ENCODE measurements at places on chromosomes 16 and 17. TPM values are rescaled to one million over a fixed set of nuclear protein-coding genes. Genes with fewer than 3 reads are reported as not detected.

DNA sequence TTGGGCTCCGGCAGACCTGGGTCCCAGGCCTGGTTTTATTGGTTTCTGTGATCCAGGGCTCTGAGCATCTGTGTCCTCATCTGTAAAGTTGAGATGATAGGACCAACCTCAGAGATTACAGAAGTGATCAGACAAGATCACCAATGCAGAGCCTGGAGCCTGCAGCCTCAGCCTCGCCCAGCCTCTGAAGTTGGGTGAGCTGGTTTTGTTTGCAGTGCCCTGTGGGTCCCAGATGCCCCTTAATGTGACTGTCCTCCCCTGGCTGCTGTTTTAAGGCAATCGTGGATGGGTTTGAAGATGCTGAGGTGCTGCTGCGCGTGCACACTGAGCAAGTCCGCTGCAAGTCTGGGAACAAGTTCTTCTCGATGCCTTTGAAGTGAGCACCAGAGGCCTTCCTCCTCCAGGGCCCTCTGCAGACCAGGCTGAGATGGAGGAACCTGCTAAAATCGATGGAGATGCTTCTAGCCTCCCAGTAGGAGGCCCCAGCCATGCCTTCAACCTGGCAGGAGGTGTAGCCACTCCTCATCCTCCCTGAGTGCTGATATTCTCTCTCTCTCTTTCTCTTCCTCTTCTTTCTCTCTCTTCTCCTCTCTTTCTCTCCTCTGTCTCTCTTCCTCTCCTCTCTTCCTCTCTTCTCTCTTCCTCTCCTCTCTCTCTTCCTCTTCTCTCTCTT is 5.6 kb upstream of the MMP15 start:
- no peaks in the 10 kb centered on the region for H3K27me3 ChIP-seq
- peaks cover 20% of the 10 kb centered on the region for H3K36me3 ChIP-seq
- H3K4me1 ChIP-seq: peaks cover 24% of the 10 kb centered on the region
- no peak overlapping the region for H3K4me3 ChIP-seq

DNA sequence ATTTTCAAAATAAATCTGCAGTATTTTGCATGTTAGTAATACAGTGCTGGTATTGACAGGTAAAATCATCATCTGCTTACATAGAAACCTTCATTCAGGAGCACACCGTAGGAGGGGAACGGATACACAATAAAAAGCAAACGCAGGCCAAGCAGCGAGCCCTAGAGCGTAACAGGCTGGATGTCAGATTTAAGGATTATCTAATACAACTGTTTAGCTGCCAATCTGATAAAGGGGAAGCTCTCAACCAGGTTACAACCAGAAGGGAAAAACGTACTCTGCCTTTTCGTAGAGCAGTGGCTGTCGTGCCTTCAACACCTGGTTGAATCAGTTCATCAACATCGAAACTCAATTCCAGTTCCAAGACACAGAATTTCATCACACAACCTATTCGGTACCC is 16.4 kb upstream of the CUEDC1 start:
- no peak for DNase-seq
- H3K27me3 ChIP-seq: no peaks in the 10 kb centered on the region
- no peak overlapping the region for H3K27ac ChIP-seq
- peaks cover 2% of the 10 kb centered on the region for H3K4me1 ChIP-seq
- H3K4me3 ChIP-seq: no peak overlapping the region

GRCh38 chr17:48513097-48513496 is 17.7 kb downstream of the HOXB1 start:
- peaks cover 38% of the 10 kb centered on the region for H3K27me3 ChIP-seq
- H3K4me3 ChIP-seq: no peak overlapping the region
- no peak overlapping the region for H3K27ac ChIP-seq
- H3K36me3 ChIP-seq: no peaks in the 10 kb centered on the region

DNA sequence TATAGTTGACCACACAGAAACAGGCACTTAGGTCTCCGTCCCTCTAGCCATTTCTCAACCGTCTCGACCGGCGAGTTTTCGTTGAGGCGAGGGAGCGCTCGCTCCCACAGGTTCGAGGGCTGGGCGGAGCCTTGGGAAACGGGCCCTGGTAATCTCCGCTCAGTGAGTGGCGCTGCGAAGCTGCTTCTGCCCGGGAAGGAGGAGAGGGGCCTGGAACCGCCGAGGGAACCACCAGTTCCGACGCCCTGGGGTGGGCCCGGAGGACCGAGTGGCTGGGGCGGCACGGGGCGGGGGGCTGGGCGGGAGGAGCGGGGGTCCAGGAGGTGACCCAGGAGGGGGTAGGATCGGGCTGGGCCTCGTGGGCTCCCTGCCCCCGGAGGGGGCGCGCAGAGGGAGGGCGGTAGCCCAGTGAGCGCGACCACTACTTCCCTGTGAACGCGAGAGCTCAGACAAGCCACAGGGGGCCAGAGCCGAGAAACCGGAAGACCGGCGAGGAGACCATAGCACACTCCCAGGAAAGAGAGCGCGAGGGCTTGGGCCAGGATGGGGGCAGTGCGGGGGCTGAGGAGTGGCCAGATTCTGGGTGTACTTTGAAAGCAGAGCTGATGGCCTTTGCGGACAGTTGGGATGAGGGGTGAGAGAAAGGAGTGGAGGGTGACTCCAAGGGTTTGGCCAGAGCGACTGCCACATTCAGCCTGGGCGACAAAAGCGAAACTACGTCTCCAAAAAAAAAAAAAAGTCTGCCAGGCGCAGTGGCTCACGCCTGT is 29.9 kb upstream of the ARL4D start:
- no peaks in the 10 kb centered on the region for H3K36me3 ChIP-seq
- no peaks in the 10 kb centered on the region for H3K27me3 ChIP-seq
- no peak for DNase-seq
- peak overlapping the region; percentile 36 for H3K4me3 ChIP-seq
- peak overlapping the region; percentile 100 for H3K27ac ChIP-seq

Gene NOG
- polyA plus RNA-seq: 0.68 TPM

Gene BRIP1
- 2.7 TPM for polyA plus RNA-seq

DNA sequence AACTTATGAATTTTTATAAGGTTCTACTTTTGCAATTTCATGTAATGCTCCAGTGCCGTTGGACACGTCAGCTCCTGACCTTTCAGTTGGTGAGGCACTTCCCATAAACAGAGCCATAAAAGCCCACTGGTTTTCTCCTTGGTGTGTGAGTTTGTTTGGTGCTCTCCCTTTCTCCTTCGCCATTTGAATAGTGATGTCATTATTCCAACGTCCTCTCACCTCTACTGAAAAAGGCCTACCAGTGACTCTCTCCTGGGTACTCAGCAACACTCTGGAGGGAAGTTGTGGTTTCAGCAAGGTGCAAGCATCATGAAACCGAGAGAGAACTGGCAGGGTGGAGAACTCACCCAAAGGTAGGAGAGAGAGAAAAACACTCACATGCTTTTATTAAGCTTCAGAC is 29.6 kb upstream of the HNF1B start:
- H3K4me1 ChIP-seq: no peaks in the 10 kb centered on the region
- H3K27ac ChIP-seq: no peak overlapping the region
- no peak overlapping the region for H3K4me3 ChIP-seq
- no peak for DNase-seq

Gene CACNG4
- polyA plus RNA-seq: 0.03 TPM

Gene CRYM
- polyA plus RNA-seq: 0.17 TPM

DNA sequence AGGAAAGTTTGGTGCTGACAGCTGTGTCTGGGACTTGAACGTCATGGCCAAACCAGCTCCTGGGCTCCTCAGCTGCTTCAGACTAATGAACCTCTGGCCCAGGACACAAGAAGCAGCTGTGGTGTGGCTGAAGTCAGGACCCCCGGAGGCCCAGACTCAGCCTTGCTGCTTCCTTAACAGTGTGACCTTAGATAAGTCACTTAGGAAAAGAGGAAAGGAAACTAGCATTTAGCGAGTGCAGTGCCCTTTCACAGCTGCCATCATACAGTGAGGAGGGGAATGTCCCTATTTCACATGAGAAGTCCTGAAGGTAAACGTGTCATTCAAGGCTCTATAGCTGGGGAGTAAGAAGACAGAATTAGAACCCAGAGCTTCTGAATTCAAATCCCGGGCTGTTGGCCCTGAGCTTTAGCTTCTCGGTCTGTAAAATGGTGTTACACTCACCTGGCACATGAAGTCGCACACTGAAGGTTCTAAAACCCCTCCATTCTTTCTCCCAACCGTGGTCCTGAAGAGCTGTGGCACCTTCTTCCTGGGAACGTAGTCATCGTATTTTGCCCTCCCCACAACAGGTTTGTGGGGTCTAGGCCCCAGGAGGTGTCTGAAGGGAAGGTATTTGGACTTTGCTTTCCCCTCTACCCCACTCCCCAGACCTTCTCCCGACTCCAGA is 910 bp upstream of the RAMP2 start:
- no peak overlapping the region for H3K4me3 ChIP-seq
- no peaks in the 10 kb centered on the region for H3K36me3 ChIP-seq

Gene WSB1
- polyA plus RNA-seq: 135 TPM

Gene KRT17
- polyA plus RNA-seq: 8,666 TPM

- H3K36me3 ChIP-seq: no peaks in the 10 kb centered on the region
- H3K27ac ChIP-seq: no peak overlapping the region
- no peaks in the 10 kb centered on the region for H3K27me3 ChIP-seq
- H3K4me3 ChIP-seq: no peak overlapping the region
- DNase-seq: no peak
- no peaks in the 10 kb centered on the region for H3K4me1 ChIP-seq
Measured at GRCh38 chr17:11807606-11808005, 189.7 kb downstream of the ZNF18 start.

DNA sequence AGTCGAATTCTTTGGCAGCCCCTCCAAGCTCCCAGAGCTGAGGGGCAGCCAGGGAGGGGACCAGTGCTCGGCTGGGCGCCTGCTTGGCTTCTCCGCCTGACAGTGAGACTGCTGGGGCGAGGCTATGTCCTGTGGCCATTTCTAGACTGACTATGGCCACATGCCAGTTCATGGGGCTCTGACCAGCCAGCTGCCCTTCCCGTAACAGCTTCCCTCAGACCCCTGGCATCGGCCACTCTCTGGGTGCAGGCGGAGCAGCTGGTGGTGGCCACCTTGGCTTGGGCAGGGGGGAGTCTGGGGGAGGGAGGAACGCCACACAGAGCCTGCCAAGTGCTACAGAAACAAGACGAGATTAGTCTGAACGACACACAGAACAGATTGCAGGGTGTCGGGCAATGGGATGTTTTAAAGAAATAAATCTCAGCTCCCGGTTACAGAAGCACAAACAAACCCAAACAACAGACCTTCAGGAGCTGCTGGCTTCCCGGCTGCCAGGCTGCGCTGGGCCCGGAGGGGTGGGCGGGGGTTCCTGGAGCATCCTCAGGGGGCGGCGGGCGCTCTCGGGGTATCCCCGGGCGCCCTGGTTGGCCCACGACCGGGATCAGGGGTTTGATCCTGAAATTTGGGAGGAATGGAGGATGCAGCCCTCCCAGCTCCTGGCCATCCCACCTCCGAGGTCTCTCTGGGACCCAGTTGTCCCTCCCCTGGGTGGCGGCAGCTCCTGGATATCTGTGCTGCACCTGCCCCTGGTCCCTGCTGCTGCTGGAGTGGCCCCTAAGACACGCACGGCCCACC is 34.5 kb downstream of the TBC1D16 start:
- no peak for DNase-seq
- no peaks in the 10 kb centered on the region for H3K36me3 ChIP-seq
- no peak overlapping the region for H3K27ac ChIP-seq

DNA sequence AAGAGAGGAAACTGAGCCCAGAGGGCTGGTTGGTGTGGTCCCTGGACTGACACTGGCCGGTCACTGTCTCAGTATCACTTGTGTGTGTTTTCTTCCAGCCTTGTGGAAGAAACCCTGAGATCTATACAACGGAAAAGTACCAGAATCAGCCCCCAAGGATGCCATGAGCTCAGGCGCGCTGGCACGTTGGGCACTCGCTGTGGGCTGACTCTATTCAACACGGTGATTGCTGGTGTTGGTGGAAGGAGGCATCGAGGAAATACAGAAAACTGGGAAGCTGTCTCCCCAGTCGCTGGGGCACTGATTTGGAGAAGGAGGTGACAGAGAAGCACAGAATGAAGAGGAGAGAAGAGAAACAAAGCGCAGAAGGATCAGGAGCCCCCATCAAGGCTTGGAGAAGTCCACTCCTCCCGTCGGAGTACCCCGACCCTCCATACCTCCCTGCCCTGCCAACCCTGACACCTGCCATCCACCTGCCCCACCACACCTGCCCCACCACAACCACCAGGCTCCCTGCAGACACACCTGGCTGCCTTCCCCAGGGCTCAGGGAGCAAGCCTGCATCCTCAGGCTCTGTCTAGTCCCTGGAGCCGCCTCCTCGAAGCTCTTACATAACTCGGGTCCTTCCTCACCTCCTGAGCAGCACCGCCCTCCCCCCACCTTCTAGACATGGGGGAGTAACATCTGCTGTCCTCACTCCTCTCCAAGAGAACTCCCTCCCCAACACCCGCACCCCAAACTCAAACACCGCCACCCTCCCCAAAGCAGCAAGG is 66.5 kb downstream of the RBFOX3 start:
- no peaks in the 10 kb centered on the region for H3K36me3 ChIP-seq
- H3K4me3 ChIP-seq: no peak overlapping the region
- no peaks in the 10 kb centered on the region for H3K27me3 ChIP-seq
- no peaks in the 10 kb centered on the region for H3K4me1 ChIP-seq
- no peak overlapping the region for H3K27ac ChIP-seq
- no peak for DNase-seq

Gene GUCY2D
- polyA plus RNA-seq: 0.42 TPM

GRCh38 chr17:2138318-2138717 is 83.4 kb downstream of the HIC1 start:
- H3K4me1 ChIP-seq: peaks cover 30% of the 10 kb centered on the region
- no peak overlapping the region for H3K27ac ChIP-seq
- no peaks in the 10 kb centered on the region for H3K27me3 ChIP-seq
- H3K4me3 ChIP-seq: no peak overlapping the region
- H3K36me3 ChIP-seq: no peaks in the 10 kb centered on the region

DNA sequence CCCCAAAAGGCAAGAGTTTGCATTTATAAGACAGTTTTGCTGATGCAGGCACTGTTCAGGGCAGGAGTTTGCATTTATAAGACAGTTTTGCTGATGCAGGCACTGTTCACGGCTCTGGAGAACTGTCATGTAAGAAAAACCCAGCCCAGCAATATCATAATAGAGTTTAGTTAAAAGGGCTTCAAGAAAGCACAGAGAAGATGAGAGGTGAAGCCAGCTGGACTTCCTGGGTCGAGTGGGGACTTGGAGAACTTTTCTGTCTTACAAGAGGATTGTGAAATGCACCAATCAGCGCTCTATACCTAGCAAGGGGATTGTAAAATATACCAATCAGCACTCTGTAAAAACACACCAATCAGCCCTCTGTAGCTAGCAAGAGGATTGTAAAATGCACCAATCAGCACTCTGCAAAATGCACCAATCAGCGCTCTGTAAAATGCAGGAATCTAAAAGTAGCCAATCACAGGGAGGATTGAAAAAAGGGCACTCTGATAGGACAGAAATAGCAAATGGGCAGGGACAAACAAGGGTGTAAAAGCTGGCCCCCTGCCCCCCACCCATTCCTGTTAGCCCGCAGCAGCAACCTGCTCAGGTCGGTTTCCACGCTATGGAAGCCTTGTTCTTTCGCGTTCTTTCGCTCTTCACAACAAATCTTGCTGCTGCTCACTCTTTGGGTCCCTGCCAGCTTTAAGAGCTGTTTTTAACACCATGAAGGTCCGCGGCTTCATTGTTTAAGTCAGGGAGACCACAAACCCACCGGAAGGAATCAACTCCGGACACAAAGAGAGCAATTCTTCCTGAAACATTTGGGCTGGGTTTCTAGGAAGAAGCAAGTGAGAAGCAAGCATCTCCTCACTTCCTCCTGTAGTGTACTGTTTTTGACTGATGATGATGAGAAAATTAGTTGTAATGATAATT is 1.8 kb upstream of the CBX1 start:
- no peak for DNase-seq
- H3K4me1 ChIP-seq: peaks cover 10% of the 10 kb centered on the region
- no peak overlapping the region for H3K27ac ChIP-seq
- no peaks in the 10 kb centered on the region for H3K27me3 ChIP-seq
